ENCODE measurements at places on chromosomes 5 and 9.

DNA sequence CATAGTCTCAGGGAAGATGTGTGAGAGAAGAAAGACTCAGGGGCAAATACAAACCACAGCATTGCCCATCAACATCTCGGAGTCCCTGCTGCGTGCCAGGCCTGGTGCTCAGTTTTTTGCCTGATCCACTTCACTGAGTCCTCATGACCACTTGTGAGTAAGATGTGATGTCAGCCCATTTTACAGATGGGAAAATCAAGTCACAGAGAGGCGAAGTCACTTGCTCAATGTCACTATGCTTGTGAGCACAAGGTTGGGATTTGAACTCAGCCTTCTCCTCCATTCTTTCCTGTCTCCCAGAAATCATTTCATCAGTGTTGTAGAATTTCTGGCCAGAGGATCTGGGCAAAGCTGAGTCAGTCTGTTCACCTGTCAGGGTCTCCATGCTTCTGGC, 34.6 kb upstream of the PSD2 start:
- DNase-seq: no peak

DNA sequence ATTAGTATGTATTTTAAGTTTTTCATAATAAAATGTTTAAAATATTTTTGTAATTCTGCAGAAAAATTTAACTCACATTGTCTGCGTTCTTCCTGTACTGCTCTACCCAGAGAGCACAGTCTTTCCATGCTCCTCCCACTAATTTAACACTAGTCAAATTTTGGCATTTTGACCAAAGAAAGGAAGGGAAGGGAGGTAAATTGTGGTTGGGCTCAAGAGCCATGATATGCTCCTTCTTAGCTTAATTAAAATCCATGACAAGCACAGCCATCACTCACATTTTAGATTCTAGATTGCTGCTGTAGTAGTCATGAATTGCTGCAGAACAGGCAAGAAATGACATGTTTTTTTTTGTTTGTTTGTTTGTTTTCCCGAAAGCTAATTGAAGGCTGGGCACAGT, 98.4 kb downstream of the NLN start:
- DNase-seq: no peak

DNA sequence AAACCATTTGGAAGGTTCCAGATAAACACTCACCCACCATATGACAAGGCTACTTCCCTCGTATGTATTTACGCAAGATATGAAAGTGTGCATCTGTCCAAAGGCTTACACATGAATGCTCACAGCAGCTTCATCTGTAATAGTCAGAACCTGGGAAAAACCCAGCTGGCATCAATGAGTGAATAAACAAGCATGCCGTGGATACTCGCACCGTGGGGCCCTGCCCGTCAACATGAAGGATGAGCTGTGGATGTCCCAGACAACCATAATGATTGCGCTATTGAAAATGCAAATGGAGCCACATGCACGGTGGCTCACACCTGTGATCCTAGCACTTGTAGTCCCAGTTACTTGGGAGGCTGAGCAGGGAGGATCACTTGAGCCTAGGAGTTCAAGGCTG, 60.6 kb upstream of the FCN1 start:
- no peak for DNase-seq

DNA sequence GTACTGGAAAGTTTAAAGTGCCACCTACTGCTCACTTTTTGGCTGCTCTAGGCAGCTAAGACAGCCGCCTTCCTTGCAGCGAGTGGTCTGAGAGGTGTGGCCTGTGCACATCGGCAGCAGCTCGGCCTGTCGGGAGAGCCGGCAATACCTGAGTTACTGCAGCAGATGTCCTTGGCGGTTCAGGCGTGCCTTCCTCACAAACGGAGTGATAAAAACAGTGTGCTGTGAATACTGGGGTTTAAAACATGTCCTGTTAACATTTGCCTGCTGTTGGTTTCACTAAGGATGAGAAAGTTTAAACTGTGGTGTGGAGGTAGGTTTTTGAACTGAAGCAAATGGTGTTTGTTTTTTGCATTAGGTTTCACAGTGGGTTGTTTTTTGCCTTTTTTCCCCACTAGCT, 12.9 kb downstream of the TRAF2 start:
- no peak for DNase-seq

All from activated CD8-positive, alpha-beta memory T cell treated with anti-CD3 and anti-CD28 coated beads, Interleukin-2, amount 50 U/mL, for 48 hours (primary cell).